Activated CD8-positive, alpha-beta memory T cell treated with anti-CD3 and anti-CD28 coated beads for 1 hour (primary cell): ENCODE measurements at places on chromosomes 11 and 22.

DNA sequence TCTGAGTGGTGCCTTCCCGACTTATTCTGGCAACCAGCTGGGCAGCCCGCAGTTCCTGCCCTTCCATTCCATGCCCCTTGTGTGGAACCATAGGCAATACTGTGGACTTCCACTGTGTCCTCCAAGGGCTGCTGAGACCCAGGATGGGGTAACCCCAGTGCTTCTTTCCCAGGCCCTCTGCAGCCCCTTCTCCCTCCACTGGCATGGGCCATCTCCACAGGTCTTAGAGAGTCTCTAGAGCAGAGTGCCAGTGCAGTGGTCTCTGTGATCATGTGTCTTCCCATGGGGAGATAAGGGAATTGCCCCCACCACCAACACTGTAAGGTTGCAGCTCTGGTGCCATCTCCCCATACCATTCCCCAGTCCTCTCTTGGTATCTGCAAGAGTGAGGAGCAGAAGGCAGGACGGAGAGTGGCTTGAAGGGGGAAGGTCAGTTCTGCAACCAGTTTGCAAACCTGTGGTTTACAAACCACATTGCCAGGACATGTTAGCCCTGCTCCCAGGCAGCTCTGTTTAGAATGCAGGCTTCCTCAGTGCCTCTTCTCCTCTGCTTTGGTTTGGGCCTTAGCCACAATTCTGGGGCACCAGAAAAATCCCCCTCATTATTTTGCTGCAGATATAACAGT lies 20.9 kb upstream of the DRD2 start:
- no peak for DNase-seq

- DNase-seq, result no peak
These were observed 15.1 kb upstream of the RRAS2 start for GRCh38 chr11:14373941-14374646.

DNA sequence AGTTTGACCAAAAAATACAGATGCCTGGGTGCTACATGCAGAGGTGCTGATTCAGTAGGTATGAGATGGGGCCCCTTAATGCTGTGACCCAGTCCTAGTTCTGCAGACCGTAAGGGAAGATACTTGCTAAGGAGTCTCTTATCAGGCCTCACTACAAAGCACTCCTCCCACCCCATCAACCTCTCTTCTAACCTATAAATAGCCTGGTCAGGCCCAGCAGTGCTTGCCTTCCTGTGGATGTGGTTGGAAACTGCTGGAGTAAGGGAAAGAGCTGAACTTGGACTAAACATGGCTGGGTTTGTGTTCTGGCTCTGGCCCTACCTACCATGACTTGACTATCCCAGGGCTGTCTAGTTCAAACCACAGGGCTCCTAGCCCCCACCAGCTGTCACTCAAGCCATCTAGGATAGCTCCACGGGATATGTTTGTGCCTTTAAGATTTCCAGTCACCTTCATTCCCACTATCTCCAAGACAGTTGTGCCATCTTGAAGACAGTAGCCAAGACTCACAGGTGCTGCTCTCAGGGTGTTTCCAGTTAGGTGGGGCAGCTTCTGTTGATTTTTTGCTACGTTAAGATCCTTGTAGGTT lies 9.5 kb upstream of the DKK3 start:
- DNase-seq, result no peak

DNA sequence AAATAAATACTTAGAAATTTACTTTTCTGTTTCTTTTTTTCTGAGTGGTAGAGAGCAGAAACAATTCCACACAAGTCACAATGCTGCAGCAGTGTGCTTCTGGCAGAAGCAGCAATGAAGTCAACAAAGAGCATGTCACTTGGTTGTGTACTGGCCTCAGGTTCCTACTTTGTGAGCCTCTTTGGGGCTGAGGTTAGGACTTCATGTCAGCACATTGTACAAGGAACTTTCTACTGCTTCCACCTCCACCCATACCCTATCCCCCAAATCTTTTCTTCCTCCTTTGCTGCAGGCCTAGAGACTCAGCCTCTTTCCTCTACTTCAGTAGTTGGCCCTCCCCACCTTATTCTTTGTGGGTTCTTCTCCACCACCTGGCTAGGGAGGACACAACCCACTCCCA lies 252.7 kb upstream of the PITPNB start:
- DNase-seq, result no peak

- no peak for DNase-seq
These were observed 56.5 kb upstream of the CABP7 start for GRCh38 chr22:29663180-29663821.

GRCh38 chr11:68939583-68940555 lies 36.2 kb downstream of the IGHMBP2 start:
- no peak for DNase-seq

DNA sequence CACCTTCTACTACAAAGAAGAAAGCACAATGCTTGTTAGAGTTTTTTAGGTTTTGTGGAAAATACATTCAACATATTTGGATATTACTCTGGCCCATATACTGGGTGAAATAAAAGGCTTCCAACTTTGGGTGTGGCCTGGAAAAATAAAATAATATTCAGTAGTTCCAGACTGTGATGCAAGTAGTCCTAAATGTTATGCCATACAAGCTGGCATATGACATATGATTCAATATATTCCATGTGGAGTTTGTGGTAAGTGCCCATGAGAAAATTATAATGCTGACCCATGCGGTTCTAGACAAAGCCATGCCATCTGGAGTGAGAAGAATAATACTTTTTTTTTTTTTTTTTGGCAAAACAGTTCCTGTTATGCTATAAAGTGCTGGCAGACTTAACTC lies 683.3 kb downstream of the LUZP2 start:
- no peak for DNase-seq

DNA sequence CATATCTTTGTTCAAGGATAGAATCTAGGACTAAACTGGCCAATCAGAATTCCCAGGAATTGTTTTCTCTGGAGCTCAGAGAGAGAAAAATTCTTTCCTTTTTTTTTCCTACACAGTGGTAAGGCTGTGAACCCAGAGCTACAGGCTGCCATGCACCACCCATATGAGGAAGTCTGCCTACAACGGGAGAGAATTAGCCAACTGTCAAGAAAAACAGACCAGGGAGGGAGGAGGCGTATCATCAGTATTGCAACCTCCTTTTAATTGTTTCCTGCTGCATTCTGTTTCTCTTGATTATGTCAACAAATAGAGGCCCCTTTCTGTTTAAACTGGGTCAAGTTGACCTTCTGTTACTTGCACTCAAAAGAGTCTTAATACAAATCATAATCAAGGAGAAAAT lies 176.5 kb upstream of the UBASH3B start:
- DNase-seq, result no peak

GRCh38 chr11:112366012-112366411 lies 105.4 kb upstream of the PLET1 start:
- DNase-seq, result no peak

DNA sequence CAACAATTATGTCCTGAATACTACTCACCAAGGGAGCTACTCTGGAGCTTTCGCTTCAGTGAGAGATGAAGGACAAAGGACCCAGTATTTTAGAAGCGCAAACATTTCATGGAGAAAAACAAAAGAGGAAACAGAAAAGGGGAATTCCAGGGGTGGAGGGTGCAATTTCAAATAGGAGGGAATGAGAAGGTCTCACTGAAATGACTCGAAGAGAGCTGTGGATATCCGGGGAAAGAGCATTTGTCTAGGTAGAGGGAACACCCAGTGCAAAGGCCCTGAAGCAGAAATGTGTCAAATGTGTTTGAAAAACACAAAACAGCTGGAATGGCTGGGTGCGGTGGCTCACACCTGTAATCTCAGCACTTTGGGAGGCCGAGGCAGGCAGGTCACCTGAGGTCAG lies 2.4 kb downstream of the RPS19BP1 start:
- DNase-seq, result no peak

- DNase-seq, result no peak
These were observed 8.9 kb upstream of the PTPRJ start for GRCh38 chr11:47971501-47971900.

- no peak for DNase-seq
These were observed 5.7 kb downstream of the EIF3L start for GRCh38 chr22:37854946-37855345.

GRCh38 chr22:44126807-44127206 lies 53.9 kb upstream of the PARVG start:
- no peak for DNase-seq

DNA sequence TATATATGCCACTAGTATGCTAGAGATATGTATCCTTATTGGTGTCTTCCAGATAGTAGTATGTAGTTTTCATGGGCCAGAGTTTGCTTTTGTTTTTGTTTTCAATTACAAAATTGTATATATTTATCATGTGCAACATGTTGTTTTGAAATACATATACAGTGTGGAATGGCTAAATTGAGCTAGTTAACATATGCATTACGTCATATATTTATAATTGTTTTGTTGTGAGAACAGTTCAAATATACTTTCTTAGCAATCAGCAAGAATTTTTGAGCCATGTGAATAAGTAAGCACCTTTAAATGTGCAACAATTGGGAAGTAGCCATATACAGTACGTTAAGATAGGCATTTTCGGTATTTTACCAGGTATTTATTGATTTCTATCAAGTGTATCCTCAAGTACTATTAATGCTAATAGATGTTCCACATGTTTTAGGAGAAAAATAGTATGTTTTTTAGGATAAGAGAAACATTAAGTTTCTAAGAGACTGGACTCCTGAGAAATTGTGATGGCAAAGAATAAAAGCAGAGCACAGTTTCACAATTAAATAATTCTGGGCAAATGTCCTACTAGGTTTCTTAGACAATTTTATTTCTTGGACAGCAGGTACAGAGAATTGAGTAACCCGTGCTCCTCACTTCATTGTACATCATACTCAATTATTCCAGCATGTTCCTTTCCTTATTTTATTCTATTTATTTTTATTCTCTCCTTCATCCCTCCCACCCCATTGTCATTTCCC lies 60.5 kb upstream of the SLC5A12 start:
- DNase-seq, result no peak

GRCh38 chr22:32389685-32390084 lies 22.4 kb downstream of the RTCB start:
- no peak for DNase-seq

DNA sequence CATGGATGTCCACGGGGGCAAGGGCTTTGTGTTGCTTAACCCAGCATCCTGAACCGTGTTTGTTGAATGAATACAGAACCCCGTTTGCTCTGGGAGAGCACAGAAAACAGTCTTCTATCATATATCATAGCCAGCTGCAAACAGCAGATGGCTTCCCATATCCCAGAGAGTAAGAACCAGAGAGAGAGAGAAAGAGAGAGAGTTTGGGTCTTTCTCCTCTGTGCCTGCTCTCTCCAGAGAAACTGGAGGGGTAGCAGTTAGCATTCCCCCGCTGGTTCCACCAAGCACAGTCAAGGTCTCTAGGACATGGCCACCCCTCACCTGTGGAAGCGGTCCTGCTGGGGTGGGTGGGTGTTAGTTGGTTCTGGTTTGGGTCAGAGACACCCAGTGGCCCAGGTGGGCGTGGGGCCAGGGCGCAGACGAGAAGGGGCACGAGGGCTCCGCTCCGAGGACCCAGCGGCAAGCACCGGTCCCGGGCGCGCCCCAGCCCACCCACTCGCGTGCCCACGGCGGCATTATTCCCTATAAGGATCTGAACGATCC lies 440 bp upstream of the TIMP3 start:
- DNase-seq, result no peak

DNA sequence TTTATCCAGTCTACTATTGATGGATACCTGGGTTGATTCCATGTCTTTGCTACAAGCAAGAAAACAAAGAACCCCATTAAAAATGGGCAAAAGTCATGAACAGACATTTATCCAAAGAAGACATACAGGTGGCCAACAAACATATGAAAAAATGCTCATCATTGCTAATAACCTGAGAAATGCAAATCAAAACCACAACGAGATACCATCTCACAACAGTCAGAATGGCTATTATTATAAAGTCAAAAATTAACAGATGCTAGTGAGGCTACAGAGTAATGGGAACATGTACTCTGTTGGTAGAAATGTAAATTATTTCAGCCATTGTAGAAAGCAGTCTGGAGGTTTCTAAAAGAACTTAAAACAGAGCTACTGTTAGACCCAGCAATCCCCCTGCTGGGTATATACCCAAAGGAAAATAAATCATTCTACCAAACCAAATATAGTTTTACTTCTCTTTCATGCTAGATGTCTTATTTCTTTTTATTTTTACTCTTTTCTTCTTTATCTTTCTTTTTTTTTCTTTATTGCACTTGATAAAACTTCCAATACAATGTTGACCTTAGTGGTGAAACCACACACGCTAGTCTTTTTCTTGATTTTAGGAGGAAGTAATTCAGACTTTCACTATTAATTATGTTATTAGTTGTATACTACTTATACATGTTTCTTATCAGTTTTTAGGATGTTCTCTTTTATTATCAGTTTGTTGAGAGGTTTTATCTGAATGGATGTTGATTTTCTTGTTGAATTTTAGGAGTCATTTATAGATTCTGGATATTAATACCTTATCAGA lies 14.3 kb downstream of the TRIM22 start:
- DNase-seq, result no peak

- DNase-seq, result no peak
These were observed 22.6 kb downstream of the TPBGL start for GRCh38 chr11:75262961-75263852.

- no peak for DNase-seq
These were observed 4.2 kb downstream of the API5 start for GRCh38 chr11:43315966-43316365.

- no peak for DNase-seq
These were observed 20.0 kb downstream of the MMP7 start for GRCh38 chr11:102510439-102511135.

- no peak for DNase-seq
These were observed 34.2 kb upstream of the NECTIN1 start for GRCh38 chr11:119763071-119763728.

GRCh38 chr11:19840961-19841360 lies 128.3 kb downstream of the NAV2 start:
- DNase-seq, result no peak

- DNase-seq, result no peak
These were observed 398.6 kb upstream of the DDI1 start for GRCh38 chr11:103637831-103638230.

GRCh38 chr22:20280866-20281265 lies 12.7 kb upstream of the RTN4R start:
- no peak for DNase-seq

DNA sequence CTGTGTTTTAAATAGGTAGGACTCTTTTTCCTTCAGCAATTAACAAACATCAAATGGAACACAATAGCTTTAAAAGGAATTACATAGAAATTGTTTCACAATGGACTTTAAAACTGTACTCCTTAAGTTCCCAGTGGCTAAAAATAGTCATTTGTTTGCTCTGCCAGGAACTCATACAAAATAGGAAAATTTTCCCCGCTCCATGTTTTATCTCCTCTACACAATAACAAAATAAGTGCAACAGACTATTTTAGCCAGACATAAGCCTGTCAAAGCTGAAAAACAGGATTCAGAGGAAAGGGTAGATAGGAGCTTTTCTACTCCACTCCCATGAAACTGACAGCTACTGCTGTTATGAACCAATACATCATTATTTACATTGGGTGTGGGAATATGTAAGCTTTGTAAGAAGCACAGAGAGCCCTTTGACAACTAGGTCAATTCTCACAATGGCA lies 90.1 kb downstream of the STK33 start:
- no peak for DNase-seq

GRCh38 chr11:113105592-113105991 lies 144.4 kb downstream of the NCAM1 start:
- no peak for DNase-seq
